ENCODE measurements at places on chromosomes 2 and 18.

DNA sequence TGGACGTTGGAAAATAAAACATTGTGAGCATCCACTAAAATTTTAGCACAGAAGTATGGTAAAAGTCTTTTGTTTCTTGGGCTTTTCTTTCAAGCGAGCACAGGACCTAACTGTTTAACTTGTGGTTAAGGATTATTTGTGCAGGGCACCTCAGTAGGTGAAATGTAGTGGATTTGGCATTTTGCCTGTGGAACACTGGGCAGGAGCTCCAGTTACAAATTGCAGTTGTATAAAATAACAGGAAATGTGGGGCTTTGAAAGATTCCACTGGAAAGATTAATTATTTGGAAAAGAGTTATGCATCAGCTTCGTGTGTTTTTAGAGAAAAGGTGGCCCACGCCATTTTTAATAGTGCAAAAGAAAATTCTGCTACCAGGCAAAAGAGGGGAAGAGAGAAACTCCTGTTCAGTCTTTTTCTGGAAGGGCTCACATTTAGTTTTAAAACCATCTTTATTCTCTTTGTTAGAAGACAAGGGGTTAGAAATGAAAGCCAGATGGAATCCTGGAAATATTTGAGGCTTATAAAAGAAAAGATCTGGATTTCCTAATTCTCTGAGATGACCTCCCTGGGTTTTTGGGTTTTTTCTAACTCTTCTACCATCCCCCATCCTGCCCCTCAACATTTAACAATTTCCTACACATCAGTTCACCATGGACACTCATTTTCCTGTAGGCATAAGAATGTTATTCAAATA is 144.3 kb upstream of the SERTAD2 start:
- peak; percentile 52 for DNase-seq

DNA sequence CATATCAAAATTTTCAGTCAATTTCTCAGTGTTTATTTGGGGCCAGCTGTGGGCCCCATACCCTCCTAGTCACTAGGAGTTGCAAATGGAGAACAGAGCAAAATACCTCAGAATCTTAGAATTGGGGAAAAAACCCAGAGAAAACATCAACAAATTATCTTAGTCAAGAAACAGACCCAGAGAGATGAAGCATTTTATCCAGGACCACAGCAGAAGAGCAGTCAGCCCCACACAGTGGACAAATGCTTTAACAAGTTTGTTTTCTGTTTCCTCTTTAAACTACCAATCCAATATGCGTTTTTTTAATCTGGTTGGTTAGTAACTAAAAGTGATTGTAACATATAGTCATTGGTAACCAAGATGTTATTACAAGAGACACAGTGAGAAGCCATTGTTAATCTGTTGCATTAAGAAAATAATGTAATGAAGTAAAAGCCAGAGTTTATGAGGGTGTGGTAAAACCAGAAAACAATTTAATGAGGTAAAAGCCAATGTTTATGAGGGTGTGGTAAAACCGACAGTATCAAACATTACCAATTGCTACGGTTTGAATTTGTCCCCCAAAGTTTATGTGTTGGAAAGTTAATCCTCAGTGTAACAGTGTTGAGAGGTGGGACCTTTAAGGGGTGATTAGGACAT is 60.7 kb upstream of the COX7A2L start:
- DNase-seq: no peak

DNA sequence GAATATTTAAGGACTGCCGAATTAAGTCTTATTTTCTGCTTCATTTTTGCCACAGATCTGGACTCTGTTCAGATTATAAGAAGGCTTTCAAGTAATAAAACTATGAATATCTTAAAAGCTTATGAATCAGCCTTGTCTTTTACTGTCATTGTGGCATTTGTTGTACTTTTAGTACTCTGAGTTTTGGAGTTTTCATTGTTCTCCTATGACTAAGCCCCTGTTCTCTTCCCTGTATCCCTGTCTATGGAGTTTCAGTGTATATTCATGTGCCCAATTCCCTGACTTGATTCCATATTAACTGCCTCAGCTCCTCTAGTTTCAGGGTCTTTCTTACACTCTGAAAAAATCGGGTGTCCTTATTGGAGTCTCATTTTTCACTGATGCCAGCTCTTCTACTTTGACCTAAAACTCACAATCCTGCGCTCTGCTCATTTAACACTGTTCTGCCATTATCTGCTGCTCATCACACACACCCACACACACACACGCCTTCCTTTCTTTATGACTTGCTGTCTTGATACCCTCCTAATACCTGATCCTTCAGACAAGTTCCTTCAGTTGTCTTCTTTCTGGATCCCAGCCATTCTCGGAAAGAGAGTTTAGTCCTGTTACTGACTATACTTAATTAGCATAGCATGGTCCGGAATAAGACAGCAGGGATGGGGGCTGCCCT is 511.8 kb downstream of the CPS1 start:
- DNase-seq: no peak

DNA sequence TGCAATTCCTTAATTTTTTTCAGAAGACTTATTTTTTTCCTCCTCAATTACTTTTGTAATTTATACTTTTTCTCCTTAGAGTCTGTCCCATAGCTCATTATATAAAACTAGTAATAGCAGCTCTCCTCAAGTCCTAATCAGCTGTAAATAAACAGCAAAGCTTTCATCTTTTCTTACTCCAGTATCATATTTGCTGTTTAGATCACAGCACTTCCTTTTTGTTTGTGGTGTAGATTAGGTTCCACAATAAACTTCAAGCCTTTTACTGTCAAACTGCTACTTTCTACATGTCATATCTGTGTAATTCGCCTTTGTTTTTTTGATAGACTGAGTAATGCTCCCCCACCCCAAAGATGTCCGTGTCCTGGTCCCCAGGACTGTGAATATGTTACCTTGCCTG is 25.5 kb downstream of the GCG start:
- no peak for DNase-seq

- peak; percentile 1 for DNase-seq
Measured at GRCh38 chr2:35741556-35741955, 614.0 kb upstream of the CRIM1 start.
